Stimulated activated CD4-positive, alpha-beta T cell treated with anti-CD3 and anti-CD28 coated beads, Interleukin-4, amount 100 ng/mL, for 24 hours (primary cell): ENCODE measurements at places on chromosomes 2 and 18.

GRCh38 chr2:157946919-157947557 lies 70.9 kb upstream of the ACVR1 start:
- no peak for DNase-seq

DNA sequence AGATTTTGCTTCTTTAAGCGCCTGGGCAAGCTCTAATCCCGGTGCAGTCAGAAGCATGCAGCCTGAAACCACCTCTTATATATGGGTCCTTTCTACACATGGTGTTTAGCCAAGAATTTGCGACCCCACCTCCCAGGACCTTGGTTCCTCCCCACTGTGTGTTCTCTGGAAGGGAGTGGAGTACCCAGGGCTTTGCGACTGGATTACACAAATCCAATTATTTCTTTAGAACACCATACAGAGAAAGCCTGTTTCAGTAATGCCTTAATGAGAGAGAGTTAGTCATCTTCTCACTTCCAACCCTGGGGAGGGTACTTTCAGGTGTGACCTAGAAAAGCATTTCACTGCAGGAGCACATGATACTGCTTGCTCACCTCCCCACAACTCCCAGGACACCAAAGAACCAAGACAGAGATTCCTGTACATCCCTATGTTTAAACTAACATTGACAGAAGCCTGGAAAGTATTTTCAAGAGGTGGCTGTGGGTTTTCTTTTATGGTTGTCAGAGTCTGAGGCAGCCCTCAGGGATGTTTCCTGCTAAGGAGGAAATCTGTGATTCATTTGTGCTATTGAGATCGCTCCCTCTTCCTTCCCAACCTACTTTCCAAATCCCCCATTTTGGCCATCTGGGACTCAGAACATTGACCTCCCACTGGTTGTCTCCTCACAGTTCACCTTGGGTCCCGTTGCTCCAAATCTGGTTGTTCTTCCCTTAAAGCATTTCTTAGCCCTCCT lies at the start of gene CAPN14:
Gene CAPN14, minus strand, starts transcription at position 51 of the 736 bp plus-strand sequence. CDS start 12,068 bp downstream, outside the sequence.
- no peak for DNase-seq

- no peak for DNase-seq
Measured at GRCh38 chr18:79899609-79900445, 51.6 kb downstream of the SLC66A2 start.

DNA sequence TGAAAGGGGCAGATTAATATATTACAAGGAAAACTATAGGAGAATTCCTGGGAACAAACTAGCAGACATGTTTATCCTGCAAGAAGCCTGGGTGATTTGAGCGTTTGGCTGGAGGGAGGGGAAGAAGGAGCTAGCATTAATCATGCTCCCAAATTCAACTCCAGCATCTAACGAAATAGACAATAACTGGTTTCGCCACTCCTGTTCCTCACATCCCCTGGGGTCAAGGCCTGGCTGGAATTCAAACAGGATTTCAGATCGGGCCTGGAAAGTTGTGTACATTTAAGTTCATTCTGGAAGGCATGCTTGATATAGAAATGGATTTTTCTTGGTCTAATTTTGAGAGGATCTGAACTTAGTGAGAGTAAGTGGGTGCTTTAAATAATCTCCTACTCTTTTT lies 126.1 kb upstream of the CTAGE1 start:
- DNase-seq: no peak

GRCh38 chr2:174635015-174635593 lies 37.5 kb upstream of the WIPF1 start:
- DNase-seq: no peak

DNA sequence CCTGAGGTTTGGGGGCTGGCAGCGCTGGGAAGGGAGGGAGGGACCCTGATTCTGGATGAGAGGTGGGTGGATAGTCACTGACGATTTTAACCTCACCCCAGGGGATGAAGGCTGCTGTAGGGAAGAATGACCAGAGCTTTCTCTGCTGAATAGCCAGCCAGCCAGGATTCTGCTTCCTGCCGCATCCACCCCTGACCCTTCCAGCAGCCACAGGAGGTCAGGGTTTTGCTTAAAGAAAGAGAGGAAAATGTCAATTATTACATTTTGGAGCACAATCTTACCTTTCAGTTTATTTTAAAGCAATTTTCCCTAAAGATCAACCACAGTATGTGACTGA lies 217.7 kb downstream of the GBX2 start:
- DNase-seq: no peak

- DNase-seq: no peak
Measured at GRCh38 chr18:59911600-59911999, 11.8 kb downstream of the PMAIP1 start.
